ENCODE measurements at places on chromosomes 7 and 10. TPM values are rescaled to one million over a fixed set of nuclear protein-coding genes. Genes with fewer than 3 reads are reported as not detected.
A peak's percentile ranks its signal among the peaks of the same experiment; 100 is the strongest.

- H3K36me3 ChIP-seq = no peaks in the 10 kb centered on the region
- no peaks in the 10 kb centered on the region for H3K27me3 ChIP-seq
- DNase-seq = no peak
- H3K27ac ChIP-seq = no peak overlapping the region
- no peak overlapping the region for H3K4me3 ChIP-seq
Measured at GRCh38 chr7:141039376-141039775, 24.6 kb upstream of the MRPS33 start.

WIPF3 gene
- total RNA-seq = 0.67 TPM

- H3K36me3 ChIP-seq = peaks cover 21% of the 10 kb centered on the region
- H3K4me3 ChIP-seq = no peak overlapping the region
- H3K4me1 ChIP-seq = no peaks in the 10 kb centered on the region
- no peaks in the 10 kb centered on the region for H3K27me3 ChIP-seq
- DNase-seq = no peak
Measured at GRCh38 chr10:75179657-75180177, 30.9 kb upstream of the VDAC2 start.

- peaks cover 46% of the 10 kb centered on the region for H3K36me3 ChIP-seq
- no peaks in the 10 kb centered on the region for H3K4me1 ChIP-seq
- no peak overlapping the region for H3K27ac ChIP-seq
- no peak overlapping the region for H3K4me3 ChIP-seq
- no peak for DNase-seq
Measured at GRCh38 chr7:94401428-94401814, 6.7 kb downstream of the COL1A2 start.

GRCh38 chr7:133320891-133321290 lies 68.0 kb downstream of the EXOC4 start:
- H3K36me3 ChIP-seq = peaks cover 12% of the 10 kb centered on the region
- no peaks in the 10 kb centered on the region for H3K4me1 ChIP-seq
- H3K27me3 ChIP-seq = no peaks in the 10 kb centered on the region
- H3K27ac ChIP-seq = no peak overlapping the region

- no peak overlapping the region for H3K4me3 ChIP-seq
- H3K27ac ChIP-seq = no peak overlapping the region
- H3K36me3 ChIP-seq = peaks cover 34% of the 10 kb centered on the region
Measured at GRCh38 chr10:95605163-95605562, 44.0 kb upstream of the SORBS1 start.

- peaks cover 53% of the 10 kb centered on the region for H3K36me3 ChIP-seq
- no peak for DNase-seq
- no peak overlapping the region for H3K27ac ChIP-seq
- H3K27me3 ChIP-seq = no peaks in the 10 kb centered on the region
- H3K4me3 ChIP-seq = no peak overlapping the region
Measured at GRCh38 chr7:100023526-100023925, 8.1 kb downstream of the ZKSCAN1 start.

- H3K36me3 ChIP-seq = no peaks in the 10 kb centered on the region
- no peak for DNase-seq
- H3K4me1 ChIP-seq = no peaks in the 10 kb centered on the region
- H3K4me3 ChIP-seq = no peak overlapping the region
- H3K27me3 ChIP-seq = no peaks in the 10 kb centered on the region
Measured at GRCh38 chr7:132528695-132529094, 47.6 kb downstream of the PLXNA4 start.

CPA1 gene
- total RNA-seq = not detected

NANOS1 gene
- 2.9 TPM for total RNA-seq

- H3K27ac ChIP-seq = no peak overlapping the region
- DNase-seq = no peak
- no peak overlapping the region for H3K4me3 ChIP-seq
Measured at GRCh38 chr7:131911112-131911511, 354.7 kb upstream of the PODXL start.

DNA sequence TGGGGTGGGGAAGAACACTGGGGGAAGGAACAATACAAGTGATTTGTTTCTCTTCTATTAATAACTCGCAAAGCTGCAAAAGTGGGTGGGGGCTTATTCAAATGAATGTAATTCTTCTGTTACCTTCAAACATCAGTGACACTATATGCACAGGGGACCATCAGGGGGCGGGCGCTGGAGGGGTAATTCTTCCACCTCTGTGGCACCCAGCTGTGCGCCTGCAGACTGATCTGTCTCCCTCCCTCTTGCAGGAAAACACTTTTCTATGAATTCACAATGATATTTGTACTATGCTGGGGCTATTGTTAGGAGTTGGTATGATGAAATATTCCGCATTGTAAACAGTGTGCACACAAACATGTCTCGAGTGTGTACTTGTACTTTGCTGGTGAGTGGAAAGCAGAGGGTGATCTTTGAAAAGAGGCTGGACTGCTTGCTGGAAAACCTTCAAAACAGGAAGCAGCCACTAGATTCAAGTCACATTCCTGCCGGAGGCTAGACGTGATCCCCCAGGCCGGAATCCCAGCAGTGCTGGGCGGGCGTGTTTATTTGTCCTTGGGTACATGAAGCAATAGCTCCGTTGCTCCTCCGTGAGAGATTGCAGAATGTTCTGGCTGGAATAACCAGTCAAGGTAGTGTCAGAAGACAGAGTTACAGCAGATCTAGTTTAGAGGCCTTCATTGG lies 15.8 kb upstream of the BNIP3 start:
- peak overlapping the region; percentile 93 for H3K27ac ChIP-seq
- peaks cover 33% of the 10 kb centered on the region for H3K4me1 ChIP-seq
- H3K27me3 ChIP-seq = no peaks in the 10 kb centered on the region
- H3K36me3 ChIP-seq = no peaks in the 10 kb centered on the region
- peak overlapping the region; percentile 2 for H3K4me3 ChIP-seq

CPSF4 gene
- total RNA-seq = 26.9 TPM

DNA sequence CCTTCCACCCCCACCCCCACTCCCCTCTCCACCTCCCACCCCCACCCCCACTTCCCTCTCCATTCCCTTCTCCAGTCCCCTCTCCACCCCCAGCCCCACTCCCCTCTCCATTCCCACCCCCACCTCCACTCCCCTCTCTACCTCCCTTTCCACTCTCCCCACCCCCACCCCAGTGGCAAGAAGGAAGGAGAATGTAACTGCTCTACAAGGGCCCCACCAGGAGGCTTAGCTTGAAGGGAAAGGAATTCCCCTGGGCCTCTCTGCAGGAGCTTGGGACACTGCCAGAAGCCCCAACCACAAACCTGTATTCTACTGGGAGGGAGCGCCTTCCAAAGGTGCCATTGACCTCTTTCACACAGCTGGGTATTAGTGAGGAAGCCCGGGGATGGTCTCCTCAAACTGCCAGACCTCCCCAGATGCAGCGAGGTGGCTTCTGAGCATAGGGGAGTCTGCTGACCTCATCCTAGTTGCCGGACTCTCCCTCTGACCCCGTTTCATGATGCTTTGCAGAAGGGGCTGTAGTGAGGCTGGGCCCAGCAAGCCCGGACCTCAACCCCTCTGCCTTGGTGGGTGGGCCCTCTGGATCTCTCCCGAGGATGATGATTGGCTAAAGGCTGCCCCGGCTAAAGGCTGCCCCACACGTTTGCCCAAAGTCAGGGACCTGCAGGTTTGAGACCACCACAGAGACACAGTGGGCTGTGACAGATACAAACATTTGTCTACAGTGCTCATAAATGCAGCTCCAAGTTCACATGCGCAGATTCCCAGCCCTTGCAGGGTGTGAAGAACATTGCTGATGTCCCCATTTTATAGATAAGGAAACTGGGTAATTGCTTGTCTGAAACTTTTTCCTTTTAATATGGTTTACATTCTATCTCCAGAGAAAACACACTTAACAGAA lies 2.9 kb downstream of the DEPP1 start:
- H3K27ac ChIP-seq = peak overlapping the region; percentile 92
- peaks cover 54% of the 10 kb centered on the region for H3K4me1 ChIP-seq
- peak overlapping the region; percentile 73 for H3K4me3 ChIP-seq
- peaks cover 16% of the 10 kb centered on the region for H3K36me3 ChIP-seq

- no peak for DNase-seq
- H3K27ac ChIP-seq = no peak overlapping the region
- H3K4me3 ChIP-seq = no peak overlapping the region
- H3K27me3 ChIP-seq = no peaks in the 10 kb centered on the region
Measured at GRCh38 chr10:47024046-47024322, 112.8 kb downstream of the PTPN20 start.

- H3K36me3 ChIP-seq = no peaks in the 10 kb centered on the region
- no peak overlapping the region for H3K4me3 ChIP-seq
- H3K27me3 ChIP-seq = no peaks in the 10 kb centered on the region
- H3K4me1 ChIP-seq = no peaks in the 10 kb centered on the region
Measured at GRCh38 chr10:12656518-12657142, 307.3 kb downstream of the CAMK1D start.

- H3K27me3 ChIP-seq = no peaks in the 10 kb centered on the region
- no peak for DNase-seq
- H3K4me1 ChIP-seq = no peaks in the 10 kb centered on the region
- no peak overlapping the region for H3K27ac ChIP-seq
Measured at GRCh38 chr10:7025296-7025695, 385.5 kb downstream of the SFMBT2 start.

GRCh38 chr7:70092314-70093204 lies 494.3 kb downstream of the AUTS2 start:
- no peaks in the 10 kb centered on the region for H3K36me3 ChIP-seq
- no peak overlapping the region for H3K27ac ChIP-seq
- no peak overlapping the region for H3K4me3 ChIP-seq
- no peak for DNase-seq
- H3K27me3 ChIP-seq = no peaks in the 10 kb centered on the region

GRCh38 chr10:65323802-65324201 lies 1602.0 kb upstream of the LRRTM3 start:
- H3K27ac ChIP-seq = no peak overlapping the region
- no peak overlapping the region for H3K4me3 ChIP-seq
- no peaks in the 10 kb centered on the region for H3K27me3 ChIP-seq
- no peak for DNase-seq

TMEM178B gene
- 1.4 TPM for total RNA-seq

NKX1-2 gene
- total RNA-seq = not detected

CLCN1 gene
- not detected for total RNA-seq

Data from upper lobe of right lung (tissue), 1 donor.